ENCODE measurements at places on chromosomes 2 and 18.
A peak's percentile ranks its signal among the peaks of the same experiment; 100 is the strongest.

GRCh38 chr2:180599804-180600203 lies 380.6 kb upstream of the UBE2E3 start:
- DNase-seq, result no peak

GRCh38 chr2:156867201-156867600 lies 390.3 kb upstream of the GALNT5 start:
- DNase-seq, result no peak

DNA sequence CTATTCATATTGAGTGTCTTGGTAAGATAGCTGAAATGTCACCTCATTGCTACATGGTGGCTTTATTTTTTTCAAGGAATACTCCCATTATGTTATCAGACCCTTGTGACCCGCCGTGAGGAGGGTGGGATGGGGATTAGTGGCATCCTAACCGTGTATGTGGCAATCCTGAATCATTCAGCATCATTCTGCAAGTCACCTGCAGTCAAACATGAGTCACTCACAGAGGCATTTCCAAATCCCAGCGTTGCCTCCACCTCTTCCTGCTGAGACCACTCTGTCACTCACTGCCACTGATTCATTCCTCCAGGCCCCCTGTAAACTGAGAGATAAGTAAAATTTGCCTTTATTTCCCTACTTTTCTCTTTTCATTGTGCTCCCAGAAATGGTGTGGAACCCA lies 307.4 kb upstream of the KLHL29 start:
- DNase-seq, result no peak

DNA sequence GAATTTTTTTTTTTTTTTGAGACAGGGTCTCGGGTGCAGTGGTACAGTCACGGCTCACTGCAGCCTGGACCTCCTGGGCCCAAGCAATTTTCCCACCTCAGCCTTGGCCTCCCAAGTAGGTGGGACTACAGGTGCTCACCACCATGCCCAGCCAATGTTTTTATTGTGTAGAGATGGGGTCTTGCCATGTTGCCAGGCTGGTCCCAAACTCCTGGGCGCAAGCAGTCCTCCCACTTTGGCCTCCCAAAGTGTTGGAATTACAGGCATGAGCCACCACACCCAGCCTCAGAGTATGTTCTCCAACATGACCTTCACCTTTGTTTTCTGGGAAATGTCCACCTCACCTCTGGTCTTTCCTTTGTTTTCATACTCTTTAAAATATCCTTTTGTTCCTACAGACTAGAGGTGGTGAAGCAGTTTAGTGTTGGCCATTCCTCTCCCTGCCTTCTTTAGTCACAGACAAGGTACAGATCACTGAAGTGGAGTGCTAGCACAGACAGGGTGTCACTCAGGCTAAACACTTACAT lies 19.5 kb upstream of the MOCOS start:
- DNase-seq, result no peak

DNA sequence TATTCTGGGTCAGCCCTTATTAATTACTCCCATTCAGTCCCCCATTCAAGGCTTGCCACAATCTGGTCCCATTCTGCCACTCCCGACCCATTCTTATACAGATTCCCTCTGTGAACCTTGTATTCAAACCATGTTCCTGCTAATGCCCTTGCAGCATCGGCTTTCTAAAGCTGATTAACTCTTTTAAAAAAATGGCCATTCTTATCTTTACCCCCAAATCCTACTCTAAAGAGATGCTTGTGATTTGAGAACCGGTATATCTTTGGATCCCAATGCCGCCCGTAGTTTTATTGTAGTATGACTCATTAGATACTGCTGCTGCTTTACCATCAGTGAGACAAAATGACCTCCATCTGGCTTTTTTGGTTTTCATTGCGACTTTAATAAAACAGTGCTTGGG lies 72.2 kb downstream of the XRCC5 start:
- DNase-seq, result no peak

DNA sequence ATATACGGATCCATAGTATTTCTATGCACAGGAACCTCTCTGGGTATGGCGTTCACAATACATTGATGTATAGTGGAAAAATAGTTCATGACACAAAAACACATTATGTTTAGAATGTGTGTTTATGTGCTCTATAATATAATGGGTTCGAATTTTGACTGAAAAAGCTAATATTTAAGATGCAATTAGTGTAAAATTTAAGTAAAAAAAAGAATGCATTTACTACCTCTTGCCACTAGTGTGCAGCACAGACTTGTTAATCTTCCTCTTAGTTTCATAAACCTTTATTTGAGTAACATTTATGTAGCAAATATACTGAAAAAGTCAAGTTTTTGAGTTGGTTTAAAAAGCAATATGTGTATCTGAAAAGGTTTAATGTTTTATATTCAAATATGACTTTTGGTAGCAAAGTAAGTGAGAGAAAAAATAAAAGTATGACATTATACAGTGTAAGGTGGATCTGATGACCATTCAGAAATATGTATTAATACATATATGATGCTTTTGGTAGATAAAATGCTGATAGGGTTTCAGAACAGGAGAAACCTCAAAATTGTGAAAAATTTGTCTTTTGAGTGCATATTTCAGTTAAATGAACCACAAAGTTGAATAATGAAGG lies 49.4 kb downstream of the CCDC102B start:
- DNase-seq, result no peak

- DNase-seq, result no peak
These were observed 251.9 kb downstream of the GRB14 start for GRCh38 chr2:164369366-164369765.

GRCh38 chr2:96181529-96181928 lies 27.1 kb downstream of the STARD7 start:
- DNase-seq, result no peak

DNA sequence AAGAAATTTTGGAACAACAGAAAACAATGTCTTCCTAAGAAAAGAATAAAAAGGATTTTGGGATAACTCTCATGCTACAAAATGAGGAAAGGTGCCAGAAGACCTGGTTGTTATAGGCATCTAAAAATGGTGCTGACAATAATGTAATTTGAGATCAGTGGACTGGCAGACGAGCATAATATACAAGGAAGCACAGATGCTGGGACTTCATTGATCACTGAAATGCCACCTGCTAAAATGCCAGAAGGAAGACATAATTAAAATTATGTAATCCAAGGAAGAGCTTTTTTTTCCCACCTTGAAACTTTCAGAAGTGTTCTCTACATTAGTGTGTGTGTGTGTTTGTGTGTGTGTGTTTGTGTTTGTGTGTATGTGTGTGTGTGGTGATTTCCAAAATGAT lies 535.9 kb downstream of the XIRP2 start:
- peak; percentile 40 for DNase-seq

- no peak for DNase-seq
These were observed 64.3 kb upstream of the PLA2R1 start for GRCh38 chr2:160126756-160127155.

- DNase-seq, result no peak
These were observed 72.6 kb upstream of the THUMPD2 start for GRCh38 chr2:39851651-39852110.

GRCh38 chr18:47574966-47575365 lies 323.5 kb upstream of the SKOR2 start:
- no peak for DNase-seq

- DNase-seq, result no peak
These were observed 11.6 kb upstream of the CPS1 start for GRCh38 chr2:210544831-210545230.

Measured in DMS153 (cell line).